ENCODE measurements at places on chromosomes 7 and 10.
A peak's percentile ranks its signal among the peaks of the same experiment; 100 is the strongest.

DNA sequence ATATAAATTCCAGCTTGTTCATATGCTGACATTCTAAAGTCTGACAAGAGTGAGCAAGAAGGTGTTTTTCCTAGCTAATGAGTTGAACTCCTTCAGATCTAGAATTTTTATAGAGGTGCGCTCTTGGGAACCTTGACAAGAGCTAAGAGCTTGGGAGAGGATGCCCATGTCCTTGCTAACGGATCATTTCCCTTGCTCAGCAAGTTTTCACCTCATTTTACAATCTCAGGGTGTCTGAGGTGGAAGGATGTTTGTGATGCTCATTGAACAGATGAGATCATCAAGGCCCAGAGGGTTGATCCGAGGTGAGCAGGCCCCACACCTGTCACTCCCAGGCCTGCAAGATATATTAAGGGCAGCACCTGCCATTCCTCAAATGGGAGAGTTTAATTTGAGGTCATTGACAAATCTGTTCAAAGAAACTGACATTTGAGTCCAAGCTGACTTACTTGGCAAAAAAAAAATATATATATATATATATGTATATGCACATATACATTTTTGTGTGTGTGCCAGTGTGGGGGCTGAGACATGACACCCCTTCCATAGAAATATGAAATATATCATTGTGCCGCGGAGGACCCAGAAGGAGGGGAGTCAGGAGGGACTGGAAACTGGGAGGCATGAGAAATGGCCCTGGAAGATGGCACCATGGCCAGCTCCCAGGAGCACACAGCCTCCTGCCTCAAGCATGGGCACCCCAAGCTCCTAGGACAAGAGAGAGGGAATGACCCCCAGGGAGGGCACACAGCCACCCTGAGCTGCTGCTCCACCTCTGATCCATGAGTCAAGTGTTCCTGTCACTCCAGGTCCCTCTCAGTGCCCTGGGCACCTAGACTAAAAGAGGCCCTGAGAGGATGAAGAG, 17.3 kb upstream of the TMEM72 start:
- no peak for DNase-seq

- no peak for DNase-seq
Measured at GRCh38 chr7:150742286-150742968, 5.2 kb downstream of the GIMAP5 start.

- no peak for DNase-seq
Measured at GRCh38 chr7:142901426-142902259, 16.1 kb upstream of the TRPV6 start.

DNA sequence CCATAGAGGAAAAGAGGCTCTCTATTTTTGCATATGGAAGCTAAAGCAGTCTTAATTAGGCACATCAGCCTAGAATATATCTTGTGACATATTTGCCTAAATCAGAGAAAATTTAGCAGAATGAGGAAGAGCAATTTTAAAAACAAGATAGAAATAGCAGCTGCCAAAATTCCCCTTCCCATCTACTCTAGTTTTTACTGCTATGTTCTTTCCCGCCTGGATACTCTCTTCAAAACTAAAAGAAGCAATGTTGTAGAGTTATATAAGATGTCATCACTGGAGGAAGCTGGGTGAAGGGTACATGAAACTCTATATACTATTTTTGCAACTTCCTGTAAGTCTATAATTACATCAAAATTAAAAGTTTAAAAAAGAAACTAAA, 87.0 kb downstream of the ARMH3 start:
- no peak for DNase-seq

DNA sequence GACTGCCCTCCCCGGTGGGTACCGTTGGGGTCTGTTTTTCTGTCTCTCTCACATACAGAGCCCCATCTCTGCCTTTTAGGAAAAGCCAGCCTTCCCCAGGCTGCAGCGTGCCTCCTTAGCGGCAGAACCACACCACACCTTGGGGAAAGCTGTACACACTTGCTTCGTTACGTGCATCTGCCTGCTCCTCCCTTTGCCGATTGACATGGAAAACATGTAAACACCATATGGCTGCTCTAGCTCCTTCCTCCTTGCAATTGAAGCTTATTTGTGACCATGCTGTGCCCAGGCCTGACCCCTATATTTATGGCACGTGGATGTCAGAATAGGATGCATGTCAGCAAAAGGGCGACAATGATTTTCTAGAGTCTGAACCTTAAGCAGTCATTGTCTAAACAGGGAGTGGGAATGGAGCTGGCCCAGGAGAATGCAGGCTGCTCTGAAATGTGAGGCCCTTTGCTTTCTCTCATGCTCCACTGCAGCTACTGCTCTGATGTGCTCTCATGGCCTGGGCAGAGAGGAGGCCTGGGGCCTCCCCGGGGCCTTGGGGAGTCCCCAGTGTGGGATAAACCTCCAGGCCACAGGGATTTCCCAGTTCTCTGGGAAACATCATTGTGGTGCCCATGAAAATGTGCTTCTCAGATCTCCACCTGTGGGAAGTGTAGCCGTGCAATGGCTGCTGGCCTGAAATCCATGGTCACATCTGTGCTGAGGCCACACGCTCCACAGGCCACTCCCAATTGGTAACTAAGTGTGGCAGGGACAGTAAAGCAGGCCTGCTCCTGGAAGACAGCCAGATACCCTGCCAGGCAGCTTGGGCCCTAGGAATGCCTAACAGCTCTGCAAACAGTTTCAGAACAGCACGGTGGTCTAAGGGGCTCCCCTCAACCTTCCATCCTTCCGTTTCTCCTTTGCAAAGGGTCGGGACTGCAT, 18.6 kb downstream of the PDE6C start:
- no peak for DNase-seq

DNA sequence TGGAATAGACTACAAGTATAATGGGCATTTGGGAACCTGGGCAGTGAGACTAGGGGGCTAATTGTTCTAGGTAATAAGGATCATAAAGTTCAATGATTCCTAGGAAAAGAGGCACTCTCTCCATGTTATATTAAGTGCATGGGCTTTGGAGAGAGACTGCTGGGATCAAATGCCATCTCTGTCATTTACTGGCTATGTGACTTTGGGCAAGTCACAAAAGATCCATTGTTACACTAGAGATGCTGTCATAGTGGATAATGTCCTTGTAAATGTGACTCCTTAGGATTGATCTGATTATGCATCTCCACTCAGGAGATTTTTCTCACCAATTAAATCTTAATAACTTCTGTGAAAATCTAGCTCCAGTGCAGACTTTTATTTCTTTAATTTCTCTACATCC, 156.3 kb upstream of the CACNA2D1 start:
- no peak for DNase-seq

DNA sequence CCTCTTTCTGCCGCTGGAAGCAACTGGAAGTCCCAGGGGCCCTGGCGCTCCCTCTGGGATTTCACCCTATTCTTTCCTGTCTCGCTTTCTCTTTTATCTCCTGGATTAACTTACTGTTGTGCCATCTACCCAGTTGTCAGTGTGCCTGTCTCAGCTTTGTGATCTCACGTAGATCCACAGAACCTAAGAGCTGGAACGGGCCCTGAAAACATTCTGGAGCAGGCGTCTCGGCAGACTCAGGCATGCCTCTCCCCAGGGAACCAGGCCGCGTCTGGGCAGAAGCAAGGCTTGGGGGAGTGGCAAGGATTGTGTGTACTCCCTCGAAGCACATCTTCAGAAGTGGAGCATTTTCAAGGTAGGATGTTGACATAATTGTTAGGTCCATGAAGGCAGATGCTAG, 87.2 kb downstream of the KCNMA1 start:
- DNase-seq: no peak

DNA sequence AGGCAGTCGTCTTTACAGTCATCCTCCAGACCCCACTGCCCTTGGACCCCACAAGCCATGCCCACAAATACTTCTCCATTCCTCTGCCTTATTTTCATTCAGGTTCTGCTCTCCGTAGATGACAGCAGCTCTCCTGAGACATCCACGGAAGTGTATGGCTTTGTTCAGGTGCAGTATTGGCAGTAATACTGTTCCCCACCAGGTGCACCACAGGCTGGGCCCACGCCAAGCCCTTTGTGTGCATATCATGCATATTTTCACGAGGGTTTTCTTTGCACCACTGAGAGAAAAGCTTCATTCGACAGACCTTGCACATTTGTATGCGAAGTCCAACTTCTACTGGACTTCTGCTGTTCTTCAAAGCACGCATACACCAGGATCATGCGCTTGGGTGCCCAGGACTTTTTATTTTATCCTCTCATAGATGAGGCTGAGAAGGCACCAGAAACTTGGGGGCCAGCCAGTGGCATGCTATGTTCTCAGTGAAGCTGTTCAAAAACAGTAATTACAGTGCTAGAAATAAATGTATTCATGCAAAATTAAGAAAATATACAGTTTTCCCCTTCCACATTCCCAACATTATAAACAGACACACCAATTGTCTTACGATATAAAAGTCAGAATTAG, 37.8 kb upstream of the PITRM1 start:
- no peak for DNase-seq

GRCh38 chr7:153443032-153443701, 609.0 kb upstream of the DPP6 start:
- no peak for DNase-seq

GRCh38 chr7:18497082-18497481, 1.5 kb downstream of the HDAC9 start:
- no peak for DNase-seq

- DNase-seq: peak; percentile 90
Measured at GRCh38 chr10:98414932-98415730, at the start of gene PYROXD2. Gene PYROXD2, minus strand, starts transcription at chr10:98415182. Its CDS starts 47 bp downstream, at chr10:98415135.

DNA sequence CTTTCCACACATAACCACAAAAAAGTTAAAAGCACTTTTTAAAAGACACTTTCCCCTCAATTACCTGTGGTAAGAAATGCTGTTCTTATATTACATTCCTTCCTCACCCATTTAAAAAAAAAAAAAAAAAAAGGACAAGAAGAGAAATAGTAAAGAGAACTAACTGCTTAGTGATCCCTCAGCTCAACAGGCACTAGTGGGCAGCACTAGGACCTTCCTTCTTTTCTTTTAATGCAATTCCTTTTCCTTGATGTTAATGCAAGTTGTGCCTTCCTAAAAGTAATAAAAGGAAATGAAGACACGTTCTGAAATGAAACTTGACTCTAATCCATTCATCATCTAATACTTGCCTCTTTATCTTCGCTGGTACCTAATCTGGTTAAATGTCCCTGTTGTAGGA, 189.7 kb downstream of the TCF7L2 start:
- DNase-seq: peak; percentile 32

DNA sequence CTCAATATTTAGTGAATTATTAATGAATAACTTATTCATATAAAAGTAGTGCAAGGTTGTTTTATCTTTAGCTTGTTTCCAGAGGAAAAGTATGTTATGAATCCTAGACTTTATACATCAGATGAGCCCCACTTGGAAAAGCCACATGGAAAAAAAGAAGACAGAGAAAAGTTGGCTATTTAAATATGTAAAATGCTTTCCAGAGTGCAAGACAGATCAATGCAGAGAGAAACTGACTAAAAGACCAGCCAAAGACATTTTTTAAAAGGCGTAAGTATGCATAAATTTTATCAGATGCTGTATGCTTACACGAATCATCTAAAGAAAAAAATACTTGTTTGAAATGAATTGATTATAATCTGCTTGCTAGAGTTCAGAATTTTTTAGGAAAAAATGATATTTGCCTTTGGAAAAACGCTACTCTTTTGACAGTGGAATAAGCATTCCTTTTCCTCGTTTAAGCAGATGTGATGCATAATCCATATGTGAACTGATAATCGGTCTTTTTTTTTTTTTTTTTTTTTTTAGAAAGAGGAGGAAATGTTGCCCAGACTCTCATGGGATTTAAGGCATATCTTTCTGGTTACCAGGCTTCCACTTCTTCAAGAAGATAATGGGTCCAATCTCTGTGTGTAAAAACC, 70.7 kb downstream of the RELN start:
- no peak for DNase-seq

DNA sequence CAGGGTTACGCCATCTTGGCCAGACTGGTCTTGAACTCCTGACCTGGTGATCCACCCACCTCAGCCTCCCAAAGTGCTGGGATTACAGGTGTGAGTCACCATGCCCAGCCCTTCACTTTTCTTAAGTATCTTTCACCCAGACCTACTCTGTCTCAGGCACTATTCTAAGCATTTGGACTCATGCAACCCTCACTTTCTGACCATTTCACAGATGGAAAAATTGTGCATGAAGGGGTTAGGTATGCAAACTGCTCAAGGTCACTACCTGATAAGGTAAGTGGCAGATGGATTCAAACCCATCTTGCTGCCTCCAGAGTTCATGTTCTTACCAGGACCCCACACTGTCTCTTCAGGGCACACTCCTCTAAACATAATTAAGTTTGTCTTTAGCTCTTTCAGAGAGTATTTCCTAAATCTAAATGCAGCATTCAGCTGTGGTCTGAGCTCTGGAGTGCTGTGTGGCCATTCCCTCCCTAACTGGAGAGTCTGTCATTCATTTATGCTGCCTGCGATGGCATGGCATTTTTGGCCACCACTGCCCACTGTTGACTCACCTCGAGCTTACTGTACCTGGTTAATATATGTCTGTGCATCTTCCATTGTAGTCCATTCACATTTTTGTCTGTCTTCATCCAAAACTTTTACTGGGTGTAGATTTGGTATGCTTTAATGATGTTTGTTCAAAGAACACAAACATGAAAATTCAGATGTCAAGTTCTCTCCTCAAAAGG, 88.4 kb downstream of the CCDC71L start:
- DNase-seq: no peak

- DNase-seq: no peak
Measured at GRCh38 chr10:131831561-131831960, 69.2 kb upstream of the PPP2R2D start.

DNA sequence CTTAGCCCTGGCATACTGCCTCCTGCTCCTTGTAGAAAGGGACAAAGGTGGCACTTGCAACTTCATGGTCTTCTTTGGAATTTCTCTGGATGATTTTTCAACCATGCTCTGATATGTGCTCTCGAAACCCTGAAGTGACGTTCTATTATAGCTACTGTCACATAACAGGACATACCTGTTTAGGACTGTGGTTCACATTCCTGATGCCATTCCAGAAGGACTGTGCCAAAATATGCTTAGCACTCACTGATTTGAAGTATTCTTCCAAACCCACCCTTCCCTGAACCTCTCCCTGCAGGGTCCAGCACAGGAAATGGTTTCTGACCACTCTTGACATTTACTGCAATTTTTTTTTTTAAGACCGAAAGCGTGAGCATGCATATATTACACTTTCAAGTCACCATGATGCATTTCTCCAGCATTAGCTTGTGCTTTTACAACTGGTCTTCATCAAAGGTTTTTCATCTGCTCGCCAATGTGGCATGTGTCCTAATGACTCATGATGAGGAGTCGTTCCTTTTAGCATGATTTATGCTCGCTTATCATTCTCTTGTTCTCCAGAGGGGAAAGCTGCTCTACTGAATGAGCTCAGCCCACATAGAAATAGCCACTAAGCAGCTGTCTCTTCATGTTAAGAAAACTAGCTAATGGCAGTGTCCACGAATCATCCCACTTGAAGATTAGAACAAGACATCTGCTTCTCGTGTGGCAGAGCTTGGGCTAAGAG, 135.2 kb downstream of the ADAM12 start:
- peak; percentile 96 for DNase-seq

- peak; percentile 62 for DNase-seq
Measured at GRCh38 chr7:106185719-106186118, 73.6 kb upstream of the SYPL1 start.

- DNase-seq: no peak
Measured at GRCh38 chr10:127877699-127878098, 15.0 kb downstream of the CLRN3 start.

- no peak for DNase-seq
Measured at GRCh38 chr7:54917613-54918391, 101.0 kb upstream of the EGFR start.

GRCh38 chr7:105521717-105522463, at the start of gene PUS7:
Gene PUS7, minus strand, starts transcription at chr7:105522271. Its CDS starts 13,759 bp downstream, at chr7:105508512.
- peak; percentile 82 for DNase-seq
